ENCODE measurements at places on chromosomes 7 and 10.

GRCh38 chr7:81573128-81573527 lies 196.7 kb downstream of the HGF start:
- DNase-seq, result no peak

- DNase-seq, result no peak
Measured at GRCh38 chr7:69871213-69871885, 273.1 kb downstream of the AUTS2 start.

DNA sequence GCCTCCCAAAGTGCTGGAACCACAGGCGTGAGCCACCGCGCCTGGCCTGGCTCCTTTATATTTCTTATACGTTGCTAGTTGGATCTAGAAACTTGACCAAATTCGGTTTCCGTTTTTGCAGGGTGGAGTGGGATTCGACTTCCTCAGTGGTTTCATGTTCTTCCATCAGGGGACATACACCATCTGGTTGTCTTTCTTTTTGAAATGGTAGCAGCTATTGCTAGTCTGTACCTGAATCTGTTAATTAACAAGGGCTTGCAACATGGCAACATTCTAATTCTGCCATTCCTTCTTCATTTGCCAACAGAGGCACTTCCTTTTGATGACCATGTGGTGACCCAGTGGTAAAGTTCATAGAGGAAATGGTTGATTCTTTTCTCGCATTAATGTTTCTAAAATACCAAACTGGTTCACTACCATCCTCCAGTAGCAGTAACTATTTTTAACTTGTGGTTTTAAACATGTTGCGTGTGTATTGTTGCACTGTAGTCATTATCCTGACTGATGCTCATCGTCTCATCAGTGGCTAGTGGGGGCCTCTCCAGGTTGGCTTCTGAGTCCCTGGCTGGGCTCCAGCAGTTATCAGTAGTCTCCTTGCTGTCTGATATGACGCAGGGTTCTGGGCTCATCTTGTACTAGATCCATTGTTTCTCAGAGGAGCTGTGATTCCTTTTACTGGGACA lies 159.2 kb downstream of the RGS10 start:
- DNase-seq, result no peak

- no peak for DNase-seq
Measured at GRCh38 chr10:104262055-104262454, 6.9 kb upstream of the GSTO2 start.

GRCh38 chr7:87627634-87627994 lies 584 bp upstream of the RUNDC3B start:
- DNase-seq, result no peak

GRCh38 chr10:97154781-97155180 lies 31.0 kb downstream of the SLIT1 start:
- no peak for DNase-seq

DNA sequence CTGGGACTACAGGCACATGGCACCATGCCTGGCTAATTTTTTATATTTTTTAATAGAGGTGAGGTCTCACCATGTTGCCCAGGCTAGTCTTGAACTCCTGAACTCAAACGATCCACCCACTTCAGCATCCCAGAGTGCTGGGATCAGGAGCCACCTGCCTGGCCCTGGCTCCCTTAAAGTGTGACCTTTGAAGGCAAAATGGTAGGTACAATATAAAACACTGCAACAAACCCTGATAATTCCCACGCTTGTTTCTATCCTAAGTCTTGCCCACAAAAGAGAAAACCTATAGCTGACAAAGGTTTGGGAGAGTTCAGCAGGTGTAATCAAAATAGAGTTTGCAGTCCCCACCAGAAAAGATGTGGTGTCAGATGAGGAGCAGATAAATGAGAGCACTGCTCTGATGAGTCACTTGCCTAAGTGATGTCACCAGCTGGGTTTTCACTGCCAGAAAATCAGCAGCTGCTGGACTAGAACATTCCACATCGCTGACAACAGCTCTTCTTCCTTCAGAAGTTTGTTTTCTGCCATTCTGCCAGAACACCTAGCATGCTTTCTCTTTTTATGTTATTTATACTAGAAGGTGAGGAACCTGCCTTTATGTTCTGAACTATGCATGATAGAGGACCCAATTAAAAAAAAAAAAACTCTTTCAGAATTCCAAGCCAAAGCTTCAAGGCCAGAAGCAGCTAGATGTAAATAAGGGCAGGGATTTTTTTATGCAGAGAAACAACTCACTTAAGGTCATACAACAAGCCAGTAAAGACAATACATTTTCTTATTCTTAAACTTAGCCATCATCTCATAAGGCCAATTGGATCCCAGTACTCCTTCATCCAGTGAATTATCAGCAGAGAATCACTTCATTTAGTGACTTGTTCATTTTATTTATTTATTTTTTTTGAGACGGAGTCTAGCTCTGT lies 18.0 kb downstream of the PURB start:
- no peak for DNase-seq

DNA sequence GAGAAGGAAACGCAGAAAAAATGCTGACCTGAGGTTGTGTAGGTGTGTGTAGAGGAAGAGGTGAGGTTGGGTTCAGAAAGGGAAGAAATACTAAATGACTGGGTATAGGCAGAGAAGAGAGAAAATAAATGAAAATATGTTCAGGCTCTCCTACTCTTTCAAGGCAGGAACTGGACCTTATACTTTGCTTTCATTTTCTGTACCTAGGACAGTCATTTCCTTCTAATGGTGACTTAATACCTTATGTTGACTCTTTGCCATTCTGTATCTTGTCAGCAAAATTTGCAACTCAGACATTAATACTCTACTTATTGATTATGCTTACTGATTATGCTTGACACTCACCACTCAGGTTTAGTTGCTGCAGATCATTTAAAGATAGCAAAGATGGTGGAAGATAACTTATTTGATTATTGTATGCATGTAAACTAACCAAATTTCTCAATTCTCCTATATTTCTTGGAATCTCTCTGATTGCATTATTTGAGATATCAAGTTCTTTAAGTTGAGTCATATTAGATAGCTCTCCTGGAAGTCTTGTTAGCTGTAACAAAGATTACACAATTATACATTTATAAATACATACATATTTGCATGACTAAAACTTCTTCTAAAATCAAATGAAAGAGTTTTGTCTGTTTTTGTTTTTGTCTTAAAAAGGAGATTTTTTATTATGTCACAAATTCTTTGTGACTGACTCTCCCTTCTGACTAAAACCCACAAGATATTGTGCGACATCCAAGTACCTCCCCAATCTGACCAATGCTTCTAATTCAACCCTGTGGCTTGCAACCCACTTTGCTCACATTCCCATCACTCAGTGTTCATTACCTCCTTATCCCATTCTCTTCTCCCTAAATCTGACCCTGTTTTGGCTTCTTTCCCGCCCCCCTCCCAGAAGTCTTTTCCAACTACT lies 20.0 kb downstream of the LRRD1 start:
- DNase-seq, result no peak

GRCh38 chr10:94571081-94571480 lies 25.5 kb downstream of the HELLS start:
- DNase-seq, result no peak

- DNase-seq, result no peak
Measured at GRCh38 chr7:158743219-158743618, 38.6 kb upstream of the NCAPG2 start.

- no peak for DNase-seq
Measured at GRCh38 chr10:100114460-100114859, 32.8 kb upstream of the CPN1 start.

- DNase-seq, result no peak
Measured at GRCh38 chr10:91096274-91096673, 124.2 kb upstream of the PCGF5 start.

GRCh38 chr7:133919810-133920209 lies 207.3 kb upstream of the LRGUK start:
- DNase-seq, result no peak

DNA sequence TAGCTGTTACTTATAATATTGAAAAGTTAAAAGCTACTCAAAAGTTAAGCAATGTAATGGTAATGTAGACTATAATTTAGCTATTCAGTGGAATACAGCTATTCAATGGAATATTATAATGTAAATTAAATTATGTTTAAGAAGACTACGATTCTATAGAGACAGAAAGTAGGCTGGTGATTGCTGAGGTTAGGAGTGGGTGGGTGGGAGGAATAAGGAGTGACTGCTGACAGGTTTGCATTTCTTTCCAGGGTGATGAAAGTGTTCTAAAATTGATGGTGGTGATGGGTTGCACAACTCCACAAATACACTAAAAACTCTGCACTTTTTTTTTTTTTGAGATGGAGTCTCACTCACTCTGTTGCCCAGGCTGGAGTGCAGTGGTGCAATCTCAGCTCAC lies 21.4 kb downstream of the DENND2A start:
- no peak for DNase-seq

GRCh38 chr7:34991938-34992840 lies 45.1 kb downstream of the DPY19L1 start:
- DNase-seq, result peak; percentile 12

DNA sequence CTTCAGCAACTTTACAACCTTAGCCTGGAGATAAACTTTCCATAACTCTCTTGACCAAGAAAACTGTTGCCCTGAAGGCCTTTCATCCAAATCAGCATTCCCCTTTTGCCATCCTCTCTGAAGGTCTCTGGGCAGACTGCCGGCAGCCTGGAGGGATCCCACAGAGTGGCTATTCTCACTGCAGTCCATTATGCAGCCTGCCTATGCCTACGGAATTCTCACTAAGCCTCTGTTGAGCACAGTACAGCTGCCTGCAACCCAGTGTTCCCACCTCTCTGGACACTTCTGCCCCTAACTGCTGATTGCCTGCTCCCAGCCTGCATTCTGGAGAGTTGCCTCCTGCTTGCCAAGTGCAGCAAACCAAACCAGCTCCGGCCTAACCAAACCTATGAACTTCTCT lies 548.9 kb upstream of the STEAP1 start:
- no peak for DNase-seq

DNA sequence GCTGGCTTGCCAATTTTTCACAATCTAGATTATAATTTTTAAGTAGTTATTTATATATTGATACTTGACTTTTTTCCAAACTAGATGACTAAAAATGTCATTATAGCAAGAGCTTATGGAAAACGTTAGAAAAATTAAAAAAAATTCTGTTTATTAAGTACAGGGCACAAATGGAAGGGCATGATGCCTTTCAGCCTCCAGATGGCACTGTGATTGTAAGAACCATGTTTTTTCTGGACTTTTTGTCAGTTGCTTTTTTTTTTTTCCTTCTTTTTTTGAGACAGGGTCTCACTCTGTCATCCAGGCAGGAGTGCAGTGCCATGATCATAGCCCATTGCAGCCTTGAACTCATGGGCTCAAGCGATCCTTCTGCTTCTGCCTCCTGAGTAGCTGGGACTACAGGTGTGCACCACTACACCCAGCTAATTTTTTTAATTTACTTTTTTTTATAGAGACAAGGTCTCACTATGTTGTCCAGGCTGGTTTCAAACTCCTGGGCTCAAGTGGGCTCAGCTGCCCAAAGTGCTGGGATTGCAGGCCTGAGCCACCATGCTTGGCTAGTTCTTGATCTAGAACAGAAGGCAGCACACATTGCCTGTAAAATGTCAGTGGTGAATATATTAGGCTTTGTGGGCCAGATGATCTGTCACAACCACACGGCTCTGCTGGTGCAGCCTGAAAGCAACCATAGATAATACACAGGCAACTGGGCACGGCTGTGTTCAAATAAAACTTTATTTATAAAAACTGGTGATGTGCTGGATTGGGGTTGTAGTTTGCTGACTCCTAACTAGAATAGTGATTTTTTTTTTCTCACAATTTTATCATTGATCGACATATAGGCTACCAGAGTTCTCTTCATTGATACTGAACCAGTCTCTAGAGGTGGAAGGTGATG lies 27.4 kb downstream of the UCMA start:
- DNase-seq, result no peak

DNA sequence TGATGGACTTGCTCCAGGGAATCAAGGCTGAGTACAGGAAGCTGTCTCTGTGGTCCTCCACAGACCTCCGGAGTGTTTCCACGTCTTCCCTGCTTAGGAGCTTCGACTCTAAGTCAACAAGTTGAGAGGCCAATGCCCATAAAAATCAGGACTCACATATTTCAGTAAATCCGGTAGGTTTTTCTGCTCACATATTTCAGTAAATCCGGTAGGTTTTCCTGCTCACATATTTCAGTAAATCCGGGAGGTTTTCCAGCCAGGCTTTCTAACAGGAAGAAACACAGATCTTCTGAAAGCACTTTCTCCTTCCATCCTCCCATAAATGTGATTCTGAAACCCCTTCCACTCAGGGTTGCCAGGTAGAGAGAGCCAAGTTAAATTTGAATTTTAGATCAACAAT lies 340.1 kb upstream of the SHH start:
- no peak for DNase-seq

DNA sequence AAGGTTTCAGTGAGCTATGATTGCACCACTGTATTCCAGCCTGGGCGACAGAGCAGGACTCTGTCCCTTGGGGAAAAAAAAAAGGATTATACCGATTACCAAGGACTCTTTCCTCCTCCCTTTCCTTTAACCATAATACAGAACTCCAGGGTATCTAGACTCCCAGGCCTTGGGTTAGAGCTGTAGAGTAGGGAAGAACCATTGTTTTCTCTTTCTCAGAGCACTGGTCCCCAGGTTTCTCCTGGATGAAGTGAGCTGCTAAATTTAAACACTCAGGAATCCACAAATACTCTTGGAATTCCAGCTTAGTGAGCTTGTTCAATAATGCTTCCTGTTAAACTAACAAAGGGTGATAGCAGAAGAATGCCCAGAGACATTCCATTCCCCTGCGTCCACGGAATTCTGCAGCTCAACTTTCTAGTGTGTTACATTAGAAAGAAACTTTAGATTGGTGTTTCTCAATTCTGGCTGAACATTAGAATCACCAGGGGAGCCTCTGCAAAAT lies 14.6 kb upstream of the RPEL1 start:
- DNase-seq, result no peak

- no peak for DNase-seq
Measured at GRCh38 chr10:95837783-95838182, 70.0 kb upstream of the CC2D2B start.

- peak; percentile 90 for DNase-seq
Measured at GRCh38 chr10:6163364-6164270, 39.1 kb upstream of the PFKFB3 start.

DNA sequence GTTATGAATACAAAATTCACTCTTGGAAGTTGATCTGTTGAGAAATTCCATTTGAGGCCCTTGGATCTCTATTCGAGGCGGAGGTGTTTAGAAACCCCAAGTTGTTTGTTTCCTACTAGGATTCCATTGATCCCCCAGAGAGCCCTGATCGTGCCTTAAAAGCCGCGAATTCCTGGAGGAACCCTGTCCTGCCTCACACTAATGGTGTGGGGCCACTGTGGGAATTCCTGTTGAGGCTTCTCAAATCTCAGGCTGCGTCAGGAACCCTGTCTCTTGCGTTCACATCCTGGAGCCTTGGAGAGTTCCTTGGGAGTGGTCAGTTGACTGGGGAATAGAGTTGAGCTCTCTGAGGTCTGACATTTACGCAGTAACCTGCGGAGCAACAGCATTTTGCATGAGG lies 1.2 kb downstream of the CFAP69 start:
- no peak for DNase-seq
